EL (cell line): ENCODE measurements at places on chromosomes 12 and 14.

- no peak for DNase-seq
Measured at GRCh38 chr12:81726634-81727033, 32.5 kb downstream of the PPFIA2 start.

DNA sequence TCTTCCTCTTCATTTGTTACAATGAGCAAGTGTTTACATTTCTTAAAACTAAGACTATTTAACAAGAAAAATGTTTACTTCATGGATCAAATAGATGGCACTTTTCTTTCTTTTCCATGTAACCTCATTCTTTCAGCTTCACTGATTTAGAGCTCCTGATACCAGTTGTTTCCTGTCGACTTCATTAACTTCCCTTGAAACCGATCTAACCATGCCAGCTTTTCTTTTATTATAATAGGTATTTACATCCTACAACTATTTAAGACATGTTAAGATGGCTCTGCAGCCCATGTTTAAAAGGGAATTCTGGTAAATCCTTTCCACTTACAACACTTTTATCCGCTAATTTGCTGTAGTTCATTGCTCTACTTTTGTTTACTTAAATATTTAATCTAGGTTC is 107.3 kb upstream of the DCN start:
- no peak for DNase-seq

- no peak for DNase-seq
Measured at GRCh38 chr14:55142466-55142865, 13.4 kb downstream of the LGALS3 start.

DNA sequence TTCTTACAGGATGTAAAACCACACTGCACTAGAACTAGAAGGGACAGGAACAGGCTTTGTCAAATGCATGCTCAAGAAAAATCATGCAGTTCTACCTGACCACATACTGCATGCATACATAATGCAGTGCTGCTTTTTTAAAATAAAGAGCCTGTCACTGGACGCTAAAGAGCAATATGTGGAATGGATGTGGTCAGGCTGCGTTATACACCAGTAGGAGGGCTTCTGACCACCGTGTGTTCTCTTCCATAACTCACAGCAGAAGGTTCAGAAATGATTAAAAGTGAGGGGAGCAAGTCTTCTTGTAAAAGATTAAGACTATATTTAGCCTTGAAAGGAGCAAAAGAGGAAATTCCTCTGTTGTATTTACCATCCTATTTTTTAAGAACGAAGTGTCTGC is 392.0 kb downstream of the EMP1 start:
- no peak for DNase-seq

GRCh38 chr12:2332236-2332635 is 279.4 kb downstream of the CACNA1C start:
- peak; percentile 29 for DNase-seq

GRCh38 chr12:124696693-124697476 is 129.5 kb upstream of the NCOR2 start:
- DNase-seq, result no peak

GRCh38 chr12:131264635-131265034 is 310.9 kb downstream of the ADGRD1 start:
- DNase-seq, result no peak

DNA sequence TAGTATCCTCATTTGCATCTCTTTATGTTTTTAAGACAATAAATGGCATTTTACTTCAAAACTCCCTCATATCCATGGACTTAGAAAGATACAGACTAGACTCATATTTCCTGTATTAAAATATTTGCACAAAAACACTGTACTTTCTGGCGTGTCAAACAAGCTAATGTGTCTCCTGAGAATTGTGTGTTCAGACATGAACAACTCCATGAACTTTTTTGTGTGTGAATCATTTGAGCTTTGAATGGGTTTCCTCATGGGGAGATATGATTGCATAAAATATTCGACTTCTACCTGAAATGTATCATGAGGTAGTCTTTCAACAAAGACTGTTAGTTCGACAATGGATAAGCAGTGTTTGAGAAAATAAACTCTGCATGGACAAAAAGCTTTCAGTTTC is 58.8 kb downstream of the TMEM30B start:
- no peak for DNase-seq

DNA sequence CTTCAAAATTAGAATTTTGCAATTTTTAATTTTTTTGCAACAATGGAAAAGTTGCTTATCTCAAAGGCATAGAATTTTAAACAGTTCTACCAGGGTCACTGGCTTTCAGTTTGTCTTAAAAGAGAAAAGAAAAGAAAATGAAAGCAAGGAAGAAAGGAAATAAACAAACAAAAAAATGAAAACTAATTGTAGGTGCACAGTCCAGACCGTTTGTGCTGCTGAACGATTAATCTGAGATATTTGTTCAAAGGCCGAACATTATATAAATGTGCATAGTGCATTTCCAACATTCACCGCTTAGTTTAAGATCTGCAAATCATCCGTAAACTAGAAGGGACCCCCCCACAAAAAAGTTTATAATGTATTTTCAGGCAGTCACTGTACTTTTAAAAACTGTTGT is 5.5 kb upstream of the OTX2 start:
- DNase-seq, result no peak

GRCh38 chr12:62827855-62828254 is 107.1 kb downstream of the PPM1H start:
- no peak for DNase-seq

DNA sequence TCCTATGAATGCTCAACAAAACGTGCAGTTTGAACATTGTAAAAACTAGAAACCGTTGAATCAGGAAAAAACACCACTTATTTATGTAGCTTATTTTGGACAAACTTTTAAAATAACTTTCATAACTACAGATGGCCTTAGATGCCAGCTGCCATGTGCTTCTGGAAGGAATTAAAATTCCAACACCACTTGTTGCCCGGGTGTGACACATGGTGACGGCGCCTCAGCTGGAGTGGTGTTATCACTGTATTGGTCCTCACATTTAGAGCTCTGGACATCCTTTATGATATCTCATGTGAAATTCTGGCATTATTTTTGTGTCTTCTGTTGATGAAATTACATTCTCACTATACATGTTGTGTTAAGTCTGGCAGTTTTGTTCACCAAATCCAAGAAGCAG is 211.0 kb downstream of the IPO8 start:
- DNase-seq, result no peak

- no peak for DNase-seq
Measured at GRCh38 chr12:121217063-121217462, 7.1 kb downstream of the P2RX4 start.
